Esophagus mucosa (tissue), 1 donor: ENCODE measurements at places on chromosomes 1 and 21. TPM values are rescaled to one million over a fixed set of nuclear protein-coding genes. Genes with fewer than 3 reads are reported as not detected.

DNA sequence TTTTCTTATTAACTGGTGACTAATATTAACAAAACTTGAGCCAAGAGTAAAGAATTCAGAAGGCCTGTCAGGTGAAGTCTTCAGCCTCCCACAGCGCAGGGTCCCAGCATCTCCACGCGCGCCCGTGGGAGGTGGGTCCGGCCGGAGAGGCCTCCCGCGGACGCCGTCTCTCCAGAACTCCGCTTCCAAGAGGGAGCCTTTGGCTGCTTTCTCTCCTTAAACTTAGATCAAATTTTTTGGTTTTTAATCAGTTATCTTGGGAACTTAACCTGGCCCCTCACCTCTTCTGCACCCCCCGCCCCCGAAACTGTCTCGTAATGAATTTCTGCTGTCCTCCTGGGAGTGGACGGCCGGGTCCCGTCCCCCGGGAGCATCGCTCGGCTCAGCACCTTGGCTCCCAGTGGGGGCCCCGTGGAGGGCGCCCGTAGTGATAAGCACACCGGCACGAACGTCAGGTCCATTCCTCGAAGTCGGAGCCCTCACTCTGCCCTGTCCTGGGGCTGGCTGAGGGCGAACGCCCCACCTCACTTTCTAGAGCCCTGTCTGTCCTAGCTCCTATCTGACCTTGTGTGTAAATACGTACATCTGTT lies 29.5 kb upstream of the TRAPPC10 start:
- ATAC-seq, result no peak

The UBXN10 gene
- total RNA-seq, result 0.04 TPM

- ATAC-seq, result no peak
These were observed 14.1 kb downstream of the VN1R5 start for GRCh38 chr1:247270003-247270402.

The TDRKH gene
- total RNA-seq, result 2.2 TPM

GRCh38 chr1:3491291-3492246 lies 37.1 kb downstream of the ARHGEF16 start:
- ATAC-seq, result peak; percentile 83

The FCMR gene
- 2.9 TPM for total RNA-seq

GRCh38 chr21:26956216-26956615 lies 10.7 kb downstream of the ADAMTS5 start:
- ATAC-seq, result no peak

- ATAC-seq, result peak; percentile 18
These were observed 35.3 kb downstream of the CLCA4 start for GRCh38 chr1:86582161-86582560.

GRCh38 chr1:92476071-92476631 lies 10.6 kb downstream of the GFI1 start:
- no peak for ATAC-seq

- peak; percentile 52 for ATAC-seq
These were observed 90.0 kb downstream of the NOS1AP start for GRCh38 chr1:162159515-162159914.

The SPRR3 gene
- 10,043 TPM for total RNA-seq

The CLEC20A gene
- total RNA-seq, result not detected

DNA sequence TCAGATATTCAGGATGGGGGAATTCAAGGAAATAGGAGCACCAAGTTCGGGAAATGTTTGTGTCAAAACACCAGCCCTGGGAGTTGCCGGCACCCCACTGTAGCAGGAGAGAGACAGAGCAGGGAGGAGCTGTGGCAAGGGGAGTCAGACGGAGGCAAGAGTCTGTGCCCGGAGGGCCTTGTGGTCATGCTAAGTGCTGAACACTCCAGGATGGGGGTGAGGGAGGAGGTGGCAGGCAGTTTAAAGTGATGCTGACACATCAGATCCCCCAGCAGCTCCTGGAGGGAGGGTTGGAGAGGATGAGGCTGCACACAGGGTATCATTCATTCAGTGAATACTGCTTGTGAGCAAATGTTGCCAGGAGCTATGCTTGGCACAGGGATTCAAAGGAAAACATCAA lies 150.3 kb upstream of the ETV3 start:
- ATAC-seq, result no peak

DNA sequence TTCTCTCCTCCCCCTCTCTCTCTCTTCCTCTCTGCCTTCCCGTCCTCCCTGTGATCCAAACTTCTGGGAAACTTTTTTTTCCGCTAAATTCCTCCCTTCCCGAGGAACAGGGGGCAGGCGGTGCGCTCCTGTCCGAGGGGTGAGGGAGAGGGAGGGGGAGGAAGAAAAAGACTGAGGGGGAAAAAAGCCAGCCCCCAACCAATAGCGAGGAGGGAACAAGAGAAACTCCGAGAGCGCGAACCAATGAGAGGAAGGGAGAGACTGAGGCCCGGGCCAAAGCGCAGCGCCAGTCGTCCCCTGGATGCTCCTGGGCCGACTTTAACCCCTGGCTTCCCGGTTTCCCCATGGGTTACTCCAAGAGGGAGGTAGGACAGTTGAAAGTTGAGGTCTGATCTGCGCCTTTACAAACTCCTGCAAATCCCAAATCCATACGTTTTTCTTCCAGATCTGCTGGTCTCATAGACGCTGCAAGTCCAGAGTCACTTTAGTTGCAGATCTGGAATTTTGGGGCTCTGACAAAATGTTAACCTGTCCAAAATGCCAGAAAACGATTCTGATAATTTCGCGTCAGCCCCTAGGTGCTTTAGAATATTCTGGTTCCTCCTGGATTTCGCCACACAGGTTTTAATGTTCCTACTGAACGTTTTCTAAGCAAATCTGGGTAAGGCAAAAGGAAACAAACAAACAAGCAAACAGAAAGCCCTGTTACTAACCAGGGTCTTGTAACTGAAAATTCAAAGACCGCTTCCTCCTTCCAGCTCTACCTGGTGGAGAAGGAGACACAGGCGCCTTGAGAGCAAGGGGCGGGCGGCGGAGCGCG lies at the start of gene TBX15:
TSS of gene TBX15 (minus strand) at position 158 of the 820 bp plus-strand sequence. CDS start 548 bp downstream, outside the sequence.
- no peak for ATAC-seq

GRCh38 chr1:214370615-214371014 lies 89.7 kb downstream of the SMYD2 start:
- no peak for ATAC-seq

DNA sequence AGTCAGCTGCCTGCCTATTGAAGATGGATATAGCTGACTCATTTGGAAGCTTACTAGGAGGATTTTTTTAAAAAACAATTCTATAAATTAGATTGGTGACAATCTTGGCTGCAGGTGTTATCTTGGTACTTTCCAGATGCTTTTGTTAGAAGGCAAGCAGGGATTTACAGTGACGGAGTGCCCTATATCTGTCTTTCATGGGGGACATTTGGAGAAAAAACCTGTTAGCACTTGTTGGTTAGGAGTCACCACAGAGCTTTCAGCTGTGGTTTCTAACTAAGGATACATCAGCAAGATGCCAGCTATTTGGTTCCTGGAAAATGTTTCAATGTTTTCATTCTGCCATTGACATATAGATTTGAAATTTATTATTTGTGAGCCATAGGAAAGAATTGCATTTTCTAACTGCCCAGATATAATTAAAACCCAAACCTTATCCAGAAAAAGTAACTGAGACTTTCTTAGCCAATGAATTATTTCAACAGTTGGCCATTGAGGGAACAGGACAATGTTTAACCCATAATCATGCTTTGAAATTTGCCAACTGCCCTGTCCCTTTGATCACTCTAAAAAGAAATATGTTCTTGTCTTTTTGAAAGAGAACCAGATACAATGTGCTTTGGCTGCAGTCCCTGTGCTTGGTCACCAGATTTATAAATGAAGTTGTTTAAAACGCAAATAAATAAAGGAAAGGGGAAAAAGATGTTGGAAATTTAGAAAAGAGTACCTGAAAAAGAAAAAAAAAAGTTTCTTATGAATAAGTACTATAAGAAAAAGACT lies 761.0 kb upstream of the CXADR start:
- peak; percentile 55 for ATAC-seq

The C2CD2 gene
- total RNA-seq, result 11.4 TPM

The CFHR1 gene
- 0.60 TPM for total RNA-seq

The RYR2 gene
- 0.28 TPM for total RNA-seq

The MFSD2A gene
- 25.2 TPM for total RNA-seq

- no peak for ATAC-seq
These were observed 688.5 kb downstream of the MATN1 start for GRCh38 chr1:30034627-30035521.

GRCh38 chr21:46118316-46119143 lies 20.6 kb downstream of the COL6A2 start:
- no peak for ATAC-seq

The PDE9A gene
- total RNA-seq, result 1.8 TPM

The FCRL6 gene
- not detected for total RNA-seq
